ENCODE measurements at places on chromosomes 12 and 14.

GRCh38 chr12:9883175-9883574 lies 1.9 kb downstream of the KLRF2 start:
- DNase-seq = no peak

DNA sequence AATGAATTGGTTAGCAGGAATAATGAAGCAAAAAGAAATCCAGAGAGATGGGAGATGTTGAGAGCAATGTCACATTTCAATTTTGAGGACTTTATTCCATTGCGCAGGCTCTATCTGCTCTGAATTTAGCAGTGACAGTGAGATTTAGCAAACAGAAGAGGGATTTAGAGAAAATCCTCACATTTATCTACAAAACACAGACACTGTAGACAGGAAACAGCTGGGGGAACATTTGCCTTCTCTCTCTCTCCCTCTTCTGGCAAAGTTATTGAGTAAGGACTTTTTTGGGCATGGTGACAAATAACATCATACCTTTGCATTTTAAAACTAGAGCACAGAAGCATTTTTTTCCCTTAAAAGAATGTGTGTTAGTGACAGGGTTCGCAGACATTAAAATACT lies at the start of gene IGF1:
IGF1 (minus strand) TSS at position 158 of the 400 bp plus-strand sequence. CDS start 182 bp downstream, outside the sequence.
- no peak for DNase-seq

DNA sequence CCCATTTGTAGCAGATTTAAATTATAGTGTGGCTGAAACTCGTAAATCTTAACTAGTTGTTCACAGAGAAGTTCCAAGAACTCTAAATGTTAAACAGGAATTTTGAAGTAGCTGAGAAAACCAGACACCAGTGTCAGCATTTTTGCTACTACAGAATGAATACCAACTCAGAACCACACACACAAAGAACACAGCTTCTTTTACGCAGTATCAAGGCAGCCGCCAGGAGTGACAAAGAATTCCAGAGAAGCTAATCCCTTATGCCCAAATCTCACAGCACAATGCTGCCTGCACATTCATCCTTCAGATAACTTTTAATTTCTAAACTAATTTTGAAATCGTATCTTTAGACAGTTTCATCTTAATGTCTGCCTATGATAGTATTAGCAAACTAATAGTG lies 37.4 kb downstream of the SLC6A15 start:
- DNase-seq = no peak

GRCh38 chr14:88535149-88535548 lies 19.7 kb downstream of the PTPN21 start:
- DNase-seq = no peak

DNA sequence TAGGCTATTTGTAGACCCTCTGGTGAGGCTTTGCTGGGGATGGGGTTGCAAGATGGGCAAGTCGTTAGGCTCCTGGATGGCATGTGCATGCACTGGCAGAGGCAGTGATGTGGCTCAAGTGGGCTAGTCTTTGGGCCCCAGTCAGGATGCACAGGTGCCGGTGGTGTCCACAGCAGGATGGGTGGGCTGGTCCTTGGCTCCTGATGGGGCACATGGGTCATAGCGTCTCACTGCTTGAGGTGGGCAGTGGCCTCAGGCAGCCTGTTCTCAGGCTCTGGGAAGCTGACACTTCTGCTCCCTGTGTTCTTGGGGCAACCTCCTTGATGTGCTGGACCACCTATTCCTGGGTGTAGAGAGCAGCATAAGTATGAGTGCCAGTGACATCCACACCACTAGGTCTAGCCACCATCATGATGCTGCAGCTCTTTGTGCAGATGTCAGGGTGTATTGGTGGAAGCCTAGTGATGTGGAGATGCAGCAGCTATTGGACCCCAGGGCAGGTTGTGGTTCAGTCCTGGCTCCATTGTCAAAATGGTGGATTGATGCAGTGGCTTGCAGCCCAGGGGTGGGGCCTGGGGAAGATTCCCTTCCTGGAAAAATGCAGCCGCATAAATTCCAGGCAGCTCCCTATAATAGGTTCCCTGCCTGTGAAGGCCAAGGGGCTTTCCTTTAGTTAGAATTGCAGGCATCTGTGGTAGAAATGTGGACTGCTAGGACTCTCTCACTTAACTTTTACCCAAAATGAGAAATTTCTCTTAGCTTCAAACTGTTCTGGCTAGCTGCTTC lies 742.5 kb upstream of the MDGA2 start:
- no peak for DNase-seq

GRCh38 chr14:63988579-63988978 lies 135.8 kb downstream of the SYNE2 start:
- no peak for DNase-seq

All from T-helper 2 cell treated with Interferon-gamma antibody and Interleukin-4, amounts not matched to agents 5 μg/mL and 100 μg/mL, for 36 hours (primary cell).